Stimulated activated CD4-positive, alpha-beta T cell treated with anti-CD3 and anti-CD28 coated beads, Interleukin-1b, Interleukin-23, amount 100 ng/mL, for 1 hour (primary cell): ENCODE measurements at places on chromosomes 7 and 10.

DNA sequence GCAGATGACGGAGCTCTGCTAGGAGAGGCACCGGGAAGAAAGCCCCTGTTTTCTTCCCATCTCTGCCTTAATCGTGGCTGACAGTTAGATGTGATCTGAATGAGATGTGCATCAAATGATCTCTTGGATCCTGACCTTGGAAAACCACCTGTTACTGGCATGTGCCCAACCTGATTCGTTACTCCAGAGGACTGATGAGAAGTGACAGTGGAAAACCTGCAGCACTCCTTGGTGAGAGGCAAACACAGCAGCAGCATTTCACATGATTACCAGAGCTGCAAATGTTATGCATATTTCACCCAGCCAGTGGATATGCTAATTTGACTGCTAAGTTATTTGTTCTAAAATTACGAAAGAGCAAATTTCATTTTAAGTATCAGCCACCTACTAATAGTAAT lies 95.3 kb downstream of the PTPRN2 start:
- DNase-seq = no peak

DNA sequence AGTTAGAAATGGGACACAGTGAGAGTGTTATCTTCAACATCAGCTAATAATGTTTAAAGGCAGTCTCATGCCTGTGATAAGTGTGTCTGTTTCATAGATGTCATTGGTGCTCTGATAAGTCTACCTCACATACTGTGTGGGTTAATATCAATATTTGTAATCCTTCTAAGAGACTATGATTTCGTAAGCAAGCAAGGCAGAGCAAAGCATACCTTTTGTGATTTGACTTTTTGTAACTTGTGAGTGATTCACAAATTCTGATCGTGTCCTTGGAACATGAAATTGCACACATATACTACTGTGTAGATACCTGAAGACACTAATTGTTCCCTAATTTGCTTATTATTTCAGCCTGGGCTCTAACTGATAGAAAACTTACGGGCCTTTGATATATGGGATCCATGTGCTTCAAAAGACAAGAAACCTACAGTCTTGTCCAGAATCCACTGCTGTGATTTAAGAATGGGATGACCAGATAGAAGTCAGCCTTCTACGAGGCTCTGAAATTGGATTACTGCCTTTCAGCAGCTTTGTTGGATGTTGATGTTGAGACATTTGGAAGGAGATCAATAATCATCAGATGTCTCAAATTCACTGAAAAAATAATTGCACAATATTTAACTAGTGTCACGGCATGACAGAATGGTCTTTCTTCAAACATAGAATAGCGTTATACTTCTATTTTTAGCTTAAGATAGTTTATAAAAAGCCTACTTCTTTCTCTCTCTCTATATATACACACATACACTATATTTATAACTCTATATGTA lies 63.2 kb upstream of the KLF6 start:
- no peak for DNase-seq

DNA sequence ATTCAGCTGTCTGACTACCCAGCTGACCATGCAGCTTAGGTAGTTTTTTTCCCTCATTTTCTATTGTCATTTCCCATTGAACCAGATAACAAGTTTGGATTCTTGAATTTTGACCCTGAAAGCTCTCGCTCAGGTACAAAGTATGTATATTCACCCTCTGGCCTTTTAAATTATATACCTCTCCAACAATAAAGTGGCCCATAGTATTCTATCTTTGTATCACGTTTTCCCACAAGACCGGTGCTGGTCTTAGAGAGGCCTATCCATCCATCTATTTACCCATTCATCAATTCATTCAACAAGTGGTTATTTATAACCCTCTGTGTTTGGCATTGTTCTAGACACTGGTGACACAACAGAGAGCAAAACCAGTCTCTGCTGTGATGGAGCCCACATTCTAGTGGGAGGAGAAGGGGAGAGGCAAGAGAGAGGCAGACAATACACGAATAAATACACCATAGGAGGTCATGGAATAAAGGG lies 35.2 kb upstream of the NPSR1 start:
- no peak for DNase-seq

DNA sequence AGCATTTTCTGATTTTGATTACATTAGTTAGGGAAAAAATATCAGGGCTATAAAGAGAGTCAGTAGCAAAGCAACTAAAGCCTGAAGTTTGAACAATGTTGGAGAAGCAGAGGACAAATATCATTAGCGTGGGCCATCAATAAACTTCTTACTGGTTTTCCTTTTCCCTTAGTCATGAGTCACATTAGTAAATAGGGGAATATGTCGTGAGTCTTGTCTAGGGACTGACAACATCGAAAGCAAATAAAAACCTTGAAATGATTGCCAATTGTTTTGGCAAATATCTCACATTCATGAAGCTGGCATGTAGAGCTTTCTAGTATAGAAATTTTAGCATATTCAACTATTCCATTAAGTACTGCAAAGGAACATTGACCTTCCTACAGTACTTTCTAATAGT lies 806.0 kb upstream of the SORCS1 start:
- no peak for DNase-seq

DNA sequence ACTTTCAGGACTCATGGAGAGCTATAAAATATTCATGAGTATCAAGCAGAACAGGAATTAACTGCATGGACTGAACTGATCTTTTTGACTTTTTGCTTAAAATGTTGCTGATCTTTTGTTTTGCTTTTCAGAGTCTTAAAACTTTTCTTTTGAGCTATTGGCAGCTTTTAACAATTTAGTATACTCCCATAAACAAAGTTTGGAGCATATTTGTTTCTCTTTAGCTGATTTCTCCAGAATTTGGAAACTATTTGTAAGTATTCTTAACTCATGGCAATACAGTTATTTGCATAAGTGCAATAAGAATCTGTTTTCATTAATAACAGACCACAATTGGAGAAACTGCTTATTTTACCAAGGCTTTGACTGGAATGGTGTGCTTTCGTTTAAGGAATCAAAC lies 73.4 kb upstream of the C1GALT1 start:
- DNase-seq = no peak

DNA sequence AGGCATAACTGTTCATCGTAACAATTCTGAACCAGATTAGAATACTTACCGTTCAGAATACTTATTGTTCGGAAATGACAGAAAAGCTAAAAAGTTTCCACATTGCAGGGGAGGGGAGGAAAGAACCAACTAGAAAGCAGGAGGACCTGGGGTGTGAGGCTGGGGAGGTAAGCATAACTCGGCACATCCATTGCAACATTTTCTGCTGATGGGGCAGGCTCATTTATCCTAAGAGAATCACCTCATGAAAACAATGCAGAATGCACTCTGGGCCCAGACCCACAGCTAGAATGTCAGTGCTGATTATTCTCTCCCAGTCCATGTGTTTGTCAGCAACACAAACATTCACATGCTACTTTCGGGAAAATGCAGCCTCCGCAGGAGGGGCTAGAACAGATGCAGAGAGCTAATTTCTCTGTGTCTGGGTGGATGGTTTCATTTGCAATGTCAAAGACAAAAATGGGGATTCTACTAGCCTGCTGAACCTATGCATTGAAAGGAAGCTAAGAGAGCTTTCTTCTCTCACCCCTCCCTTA lies 9.6 kb downstream of the DNMBP start:
- no peak for DNase-seq

GRCh38 chr7:141198194-141198958 lies 124.5 kb downstream of the TMEM178B start:
- DNase-seq = no peak

DNA sequence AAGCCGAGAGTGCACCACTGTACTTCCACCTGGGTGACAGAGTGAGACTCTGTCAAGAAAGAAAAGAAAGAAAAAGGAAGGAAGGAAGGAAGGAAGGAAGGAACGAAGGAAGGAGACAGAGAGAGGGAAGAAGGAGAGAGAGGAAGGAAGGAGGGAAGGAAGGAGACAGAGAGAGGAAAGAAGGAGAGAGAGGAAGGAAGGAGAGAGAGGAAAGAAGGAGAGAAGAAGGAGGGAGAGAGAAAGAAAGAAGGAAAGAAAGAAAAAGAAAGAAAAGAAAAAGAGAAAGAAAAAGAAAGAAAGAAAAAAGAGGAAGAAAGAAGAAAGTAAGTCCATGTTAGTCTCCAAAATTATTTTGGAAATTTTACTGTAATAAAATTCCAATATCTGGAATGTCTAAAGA lies 33.4 kb upstream of the RSBN1L start:
- DNase-seq = no peak

GRCh38 chr7:51307651-51308210 lies 8.9 kb downstream of the COBL start:
- no peak for DNase-seq

DNA sequence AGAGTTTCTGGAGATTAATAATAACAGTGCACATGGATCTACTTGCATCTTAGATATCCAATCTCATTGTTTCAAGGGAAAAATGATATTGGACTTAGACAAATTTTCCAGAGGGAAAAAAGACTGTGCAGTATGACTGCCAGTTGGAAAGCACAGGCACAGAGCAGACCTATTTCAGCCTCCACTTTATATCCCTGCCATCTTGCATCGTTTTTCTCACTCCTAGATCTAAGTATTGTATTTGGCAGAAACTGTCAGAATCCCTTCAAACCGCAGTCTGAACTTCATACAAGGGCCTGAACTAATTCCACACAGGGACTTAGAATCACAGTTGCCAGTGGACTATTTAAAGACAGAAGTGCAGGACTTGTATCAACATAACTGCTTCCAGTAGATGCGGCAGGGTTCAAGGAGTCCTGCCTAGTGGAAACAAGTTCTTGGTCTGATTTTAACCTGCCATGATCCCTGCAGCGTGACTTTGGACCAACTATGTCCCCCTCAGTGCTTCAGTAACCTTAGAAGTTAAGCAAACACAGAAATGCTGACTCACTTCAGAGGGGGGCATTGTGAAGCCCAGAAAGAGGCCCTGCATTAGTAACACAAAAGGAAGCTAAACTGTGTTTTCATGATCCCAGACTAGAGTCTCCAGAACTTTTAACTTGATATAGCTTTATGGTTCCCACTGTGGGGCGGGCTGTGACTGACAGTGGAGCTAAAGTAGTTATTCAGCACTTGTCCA lies 95.7 kb upstream of the PALS2 start:
- no peak for DNase-seq

GRCh38 chr10:112187527-112187926 lies 4.0 kb upstream of the GPAM start:
- DNase-seq = no peak

- no peak for DNase-seq
Measured at GRCh38 chr7:150850273-150850672, 2.0 kb upstream of the AOC1 start.

GRCh38 chr7:4065190-4065589 lies 616.9 kb upstream of the FOXK1 start:
- DNase-seq = no peak

GRCh38 chr7:1933066-1933750 lies 263.1 kb downstream of the ELFN1 start:
- DNase-seq = no peak

- DNase-seq = no peak
Measured at GRCh38 chr7:106086062-106086461, 26.1 kb downstream of the SYPL1 start.

DNA sequence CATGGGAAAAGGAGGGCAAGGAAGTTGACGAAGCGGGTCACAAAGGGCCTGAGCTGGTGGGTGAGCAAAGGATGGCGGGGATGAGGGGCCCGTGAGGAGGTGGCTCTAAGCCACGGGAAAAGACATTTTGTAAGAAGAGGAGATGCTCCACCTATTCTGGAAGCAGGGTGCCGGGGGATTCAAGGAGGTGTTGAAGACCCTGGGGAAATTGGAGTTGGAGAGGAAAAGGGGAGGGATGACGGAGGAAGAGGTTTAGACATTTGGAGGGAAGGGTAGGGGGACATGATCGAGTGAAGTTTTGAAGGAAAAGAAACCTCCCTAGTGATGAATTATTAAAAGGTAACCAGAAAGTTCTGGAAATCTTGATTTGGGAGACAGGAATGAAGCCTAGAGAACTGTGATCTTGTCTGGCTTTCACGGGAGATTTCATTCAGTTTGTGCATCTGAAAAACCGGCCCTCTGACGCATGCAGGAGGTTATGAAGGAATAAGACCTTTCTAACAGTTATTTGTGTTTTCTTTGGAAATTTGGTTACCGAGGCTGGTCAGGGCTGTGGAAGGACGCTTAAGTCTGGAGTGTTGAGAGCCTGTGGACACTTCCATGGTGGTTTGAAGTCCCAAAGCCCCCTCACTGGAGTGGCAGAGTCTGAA lies 1.4 kb downstream of the SMO start:
- DNase-seq = no peak

DNA sequence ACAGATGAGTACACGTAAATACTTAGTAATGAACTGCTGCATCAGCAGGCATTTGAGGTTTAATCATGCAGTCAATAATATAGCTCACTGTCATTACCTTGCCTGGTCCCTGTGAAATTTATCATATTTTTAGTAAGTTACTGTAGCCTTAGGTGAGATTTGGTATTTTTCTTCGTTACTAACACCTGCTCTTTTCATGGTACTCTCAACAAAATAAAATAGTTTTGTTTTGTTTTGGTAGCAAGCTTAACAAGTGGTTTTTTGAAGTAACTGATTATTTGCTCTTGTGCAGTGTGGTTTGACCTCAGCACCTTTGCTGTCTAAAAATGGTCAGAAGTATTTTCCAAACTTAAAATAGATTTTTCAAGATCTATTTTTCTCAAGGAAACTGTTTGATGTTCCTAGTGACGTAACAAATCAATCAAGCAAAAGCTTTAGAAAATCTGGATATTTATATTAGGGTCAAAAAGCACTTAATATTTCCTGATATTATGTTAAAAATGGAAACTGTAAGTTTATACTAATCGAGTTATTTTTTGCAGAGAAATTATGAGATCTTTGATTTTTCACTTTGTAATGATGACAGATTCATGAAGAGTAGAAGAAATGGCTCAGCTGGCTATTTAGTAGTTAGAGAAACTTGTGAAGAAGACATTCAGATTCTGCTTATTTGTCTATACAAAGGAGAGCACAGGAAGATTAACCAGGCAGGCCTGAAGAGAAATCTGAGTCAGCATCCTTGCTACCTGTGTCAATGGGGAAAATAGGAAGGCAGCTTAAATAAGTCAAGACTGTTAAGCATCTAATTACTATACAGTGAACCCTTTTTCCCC lies 21.0 kb upstream of the RPA3 start:
- no peak for DNase-seq

GRCh38 chr7:107711301-107711700 lies 32.6 kb upstream of the CBLL1 start:
- DNase-seq = no peak

- DNase-seq = no peak
Measured at GRCh38 chr7:25091779-25092178, 33.3 kb downstream of the CYCS start.

- DNase-seq = no peak
Measured at GRCh38 chr7:68807666-68808065, 790.6 kb upstream of the AUTS2 start.
